HAP-1 (cell line): ENCODE measurements at places on chromosomes 1 and 21.

GRCh38 chr1:110356379-110356778, 17.2 kb downstream of the RBM15 start:
- DNase-seq: no peak

GRCh38 chr1:52022133-52022532, 11.5 kb downstream of the KTI12 start:
- DNase-seq: no peak

DNA sequence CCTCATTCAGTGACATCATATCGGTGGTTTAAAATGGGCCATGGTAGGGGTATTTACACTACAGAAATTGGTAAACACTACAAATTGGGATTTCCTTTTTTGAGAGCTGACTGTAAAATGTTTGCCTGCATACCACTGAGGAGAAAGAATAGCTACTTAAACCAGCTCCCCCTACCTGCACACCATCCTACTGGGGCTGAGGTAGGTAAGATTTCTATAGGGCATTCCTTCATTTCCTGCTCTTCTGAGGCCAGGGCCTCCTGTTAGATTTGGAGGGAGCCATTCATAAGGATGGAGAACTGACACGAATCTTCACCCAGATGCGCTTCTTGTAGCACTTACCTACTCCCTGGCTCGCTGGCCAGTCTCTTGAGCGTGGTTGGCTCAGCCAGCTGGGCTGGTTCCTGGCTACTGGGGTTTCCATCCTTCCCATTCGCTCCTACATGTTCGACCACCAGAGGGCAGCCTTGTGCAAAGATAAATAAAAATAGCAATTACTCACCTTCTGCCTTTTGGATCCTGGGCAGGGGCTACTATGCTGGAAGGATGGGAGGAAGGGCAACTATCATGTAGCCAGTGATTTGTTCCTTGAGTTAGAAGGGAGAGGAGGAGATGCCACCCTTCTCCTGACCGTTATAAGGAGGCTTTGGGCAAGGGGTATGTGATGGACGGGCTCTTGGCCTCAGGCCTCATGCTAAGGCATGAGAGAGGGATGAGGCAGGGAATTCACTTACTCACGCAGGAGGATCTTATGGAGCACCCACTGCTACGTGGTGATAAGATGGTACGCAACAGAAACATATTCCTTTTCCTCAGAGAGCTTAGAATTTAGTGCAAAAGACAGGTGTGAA, 10.7 kb downstream of the OPTC start:
- DNase-seq: peak; percentile 89

- DNase-seq: no peak
Observed at GRCh38 chr1:184287001-184287400, 99.8 kb upstream of the C1orf21 start.

DNA sequence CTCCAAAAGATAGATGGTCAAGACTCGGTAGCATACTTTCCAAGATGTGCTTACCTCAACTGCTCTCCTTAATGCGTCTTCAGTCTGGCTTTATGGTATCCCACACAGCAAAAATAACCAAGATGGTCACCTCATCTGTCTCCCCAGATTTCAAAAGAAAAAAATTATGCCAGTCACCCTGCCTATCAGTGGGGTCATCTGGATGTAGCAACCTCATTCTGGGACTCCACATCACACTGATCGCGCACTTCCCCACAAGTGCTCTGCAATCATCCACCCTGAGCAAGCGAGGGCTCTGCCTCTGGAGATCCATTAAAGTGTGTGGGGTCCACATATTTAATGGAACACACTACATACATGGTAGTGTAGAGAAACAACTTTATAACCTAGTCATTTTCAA, 42.5 kb downstream of the ACBD3 start:
- no peak for DNase-seq
